NCI-H226 (cell line): ENCODE measurements at places on chromosomes 2 and 18.

GRCh38 chr18:11740461-11740860, 51.4 kb downstream of the GNAL start:
- no peak for DNase-seq

DNA sequence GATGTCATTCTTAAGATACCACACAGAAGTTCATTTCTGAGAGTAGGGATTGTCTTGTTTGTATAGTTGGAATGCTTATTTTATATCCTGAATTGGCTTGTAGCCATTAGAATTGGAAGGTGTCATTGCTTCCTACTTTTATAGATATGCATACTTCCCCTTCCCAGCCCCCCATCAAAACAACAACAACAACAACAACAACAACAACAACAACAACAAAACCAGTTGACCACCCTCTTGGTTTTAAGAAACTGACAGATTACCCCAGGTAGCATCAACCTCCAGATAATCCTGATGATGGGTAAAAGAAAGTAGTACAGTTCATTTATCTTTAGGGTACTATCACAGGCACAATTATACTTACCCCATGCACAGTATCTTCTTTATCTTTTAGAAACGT, 20.0 kb downstream of the PHLPP1 start:
- no peak for DNase-seq

DNA sequence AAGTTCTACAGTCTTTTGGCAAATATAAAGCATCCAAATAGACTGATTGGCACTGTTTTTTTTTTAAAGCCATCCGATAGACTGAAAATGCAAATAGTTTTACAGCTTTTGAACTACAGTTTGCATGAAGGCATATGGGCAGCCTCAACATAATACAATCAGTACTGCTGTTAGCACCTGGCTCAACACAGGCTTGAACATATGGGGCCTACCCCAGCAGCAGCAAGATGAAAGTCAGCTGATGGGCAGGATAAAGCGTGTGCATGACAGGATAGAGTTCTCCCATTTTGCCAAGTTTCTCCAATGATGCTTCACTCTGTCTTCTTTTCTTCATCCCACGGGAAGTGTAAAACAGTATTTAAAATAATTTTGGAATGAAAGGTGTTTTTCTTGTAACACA, 1.3 kb upstream of the AKAIN1 start:
- no peak for DNase-seq

DNA sequence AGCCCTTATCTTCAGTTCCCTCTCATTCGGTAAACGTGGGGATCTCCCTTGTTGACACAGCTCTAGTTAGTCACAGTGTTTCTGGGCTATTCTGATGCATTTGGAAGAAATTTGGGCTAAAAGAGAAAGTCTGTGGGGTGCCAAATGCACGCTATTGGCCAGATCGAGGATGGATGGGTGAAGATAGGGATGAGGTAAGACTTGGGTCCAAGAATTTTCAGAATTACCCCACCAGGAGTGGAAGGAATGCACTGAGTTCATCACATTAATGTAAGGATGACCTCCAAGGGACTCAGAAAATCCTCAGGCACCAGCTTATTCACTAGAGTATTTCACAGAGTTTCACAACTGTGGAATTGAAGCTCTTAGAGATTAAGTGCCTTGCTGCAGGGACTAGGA, 49.3 kb downstream of the NRP2 start:
- DNase-seq, result peak; percentile 72

- DNase-seq, result peak; percentile 31
Observed at GRCh38 chr18:66560094-66560493, 43.8 kb downstream of the CDH19 start.

DNA sequence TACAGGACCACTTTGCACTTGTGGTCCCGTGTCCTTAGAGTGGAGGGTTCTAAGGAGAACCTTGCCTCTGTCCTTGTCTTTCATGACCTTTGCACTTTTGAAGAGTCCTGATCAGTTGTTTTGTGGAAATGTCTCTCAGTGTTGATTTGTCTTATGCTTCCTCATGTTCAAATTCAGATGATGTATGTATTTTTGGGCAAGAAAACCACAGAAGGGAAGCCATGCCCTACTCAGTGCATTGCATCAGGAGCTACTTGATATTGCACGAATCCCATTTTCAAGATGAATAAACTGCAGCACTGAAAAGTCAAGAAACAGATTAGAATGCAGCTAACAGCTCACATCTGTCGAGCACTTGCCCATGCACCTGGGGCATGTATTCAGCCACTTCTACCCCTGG, 152.2 kb downstream of the INHBB start:
- DNase-seq, result no peak

- no peak for DNase-seq
Observed at GRCh38 chr2:175449616-175450015, 268.1 kb upstream of the ATP5MC3 start.

GRCh38 chr2:31187166-31187565, 30.1 kb downstream of the CAPN14 start:
- no peak for DNase-seq

DNA sequence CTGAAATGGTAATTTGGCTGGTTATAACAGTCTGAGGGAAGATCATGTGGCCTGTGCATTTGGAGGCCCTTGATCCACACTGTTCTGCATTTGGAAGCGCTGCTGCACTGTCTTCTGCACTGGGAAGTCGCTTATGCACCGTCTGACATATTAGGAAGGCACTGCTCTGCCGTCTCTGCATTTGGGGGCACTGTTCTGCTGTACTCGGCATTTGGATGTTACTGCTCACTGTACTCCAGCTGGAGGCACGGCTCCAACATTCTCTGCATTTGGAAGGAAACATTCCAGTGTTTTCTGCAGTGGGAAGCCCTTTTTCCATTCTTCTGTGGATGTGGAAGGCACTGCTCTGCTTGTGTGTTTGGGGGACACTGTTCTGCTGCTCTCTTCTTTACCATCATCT, 9.6 kb upstream of the PROM2 start:
- DNase-seq, result no peak

- no peak for DNase-seq
Observed at GRCh38 chr2:216289470-216289869, 82.8 kb downstream of the MARCHF4 start.

- peak; percentile 68 for DNase-seq
Observed at GRCh38 chr18:53796040-53796729, 428.3 kb downstream of the MBD2 start.

DNA sequence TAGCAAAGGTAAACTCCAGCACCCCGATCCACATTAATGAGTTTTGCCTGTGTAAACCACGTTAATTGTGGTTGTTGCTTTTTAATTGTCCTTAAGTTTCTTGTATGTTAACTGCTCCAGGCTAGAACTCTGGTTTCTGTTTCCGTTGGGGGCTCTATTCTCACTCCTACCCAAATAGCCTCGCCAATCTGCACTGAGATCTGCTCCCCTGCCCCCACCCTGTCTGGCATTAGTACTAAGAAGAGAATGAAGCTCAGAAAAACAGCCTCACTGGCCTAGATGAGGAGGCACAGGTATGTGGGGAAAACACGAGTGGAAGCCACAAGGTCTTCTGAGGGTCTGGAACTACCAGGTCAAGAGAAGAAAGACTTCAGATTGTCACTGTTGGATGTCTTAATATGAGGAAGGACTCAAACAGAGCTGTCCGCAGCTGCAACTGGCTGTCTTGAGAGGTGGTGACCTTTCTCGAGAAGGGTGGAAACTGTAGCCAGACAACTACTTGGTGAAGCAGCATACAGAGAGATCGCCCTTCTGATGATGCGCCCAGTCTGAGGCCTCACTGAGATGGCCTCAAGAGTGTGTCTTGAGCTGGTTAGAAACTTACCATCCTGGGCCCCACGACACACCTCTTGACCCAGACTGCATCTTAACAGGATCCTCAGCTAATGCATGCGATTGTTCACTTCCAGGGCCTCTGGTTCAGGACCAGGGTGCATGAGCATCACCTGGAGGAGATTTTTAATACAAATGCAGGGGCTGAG, 73.1 kb downstream of the TGOLN2 start:
- DNase-seq, result no peak

GRCh38 chr18:79595876-79596374, 83.7 kb upstream of the CTDP1 start:
- DNase-seq, result no peak

- DNase-seq, result no peak
Observed at GRCh38 chr2:235416858-235417499, 76.9 kb upstream of the AGAP1 start.

GRCh38 chr2:69340101-69340775, 46.8 kb downstream of the GFPT1 start:
- DNase-seq, result no peak

GRCh38 chr2:26235089-26235488, 9.3 kb downstream of the HADHA start:
- no peak for DNase-seq

GRCh38 chr2:67994716-67995115, 68.1 kb downstream of the C1D start:
- DNase-seq, result no peak

DNA sequence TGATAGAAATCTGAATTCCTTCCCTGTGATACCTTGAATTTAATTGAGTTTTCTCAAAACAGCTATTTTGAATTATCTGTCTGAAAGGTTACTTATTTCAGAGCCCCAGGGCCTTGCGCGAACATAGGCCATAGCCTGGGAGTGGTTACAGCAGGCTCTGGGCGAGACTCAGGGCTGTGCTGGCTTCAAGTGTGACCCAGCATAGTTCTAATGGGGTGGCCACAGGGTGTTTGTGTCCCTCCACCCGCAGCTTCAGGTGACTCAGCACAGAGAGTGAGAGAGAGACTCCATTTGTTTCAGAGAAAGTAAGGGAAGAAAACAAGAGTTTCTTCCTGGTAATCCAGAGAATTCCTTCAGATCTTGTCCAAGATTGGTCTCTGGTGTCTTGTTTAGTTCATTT, 137.9 kb upstream of the POU3F3 start:
- no peak for DNase-seq

- no peak for DNase-seq
Observed at GRCh38 chr2:58476556-58476955, 235.4 kb upstream of the FANCL start.

DNA sequence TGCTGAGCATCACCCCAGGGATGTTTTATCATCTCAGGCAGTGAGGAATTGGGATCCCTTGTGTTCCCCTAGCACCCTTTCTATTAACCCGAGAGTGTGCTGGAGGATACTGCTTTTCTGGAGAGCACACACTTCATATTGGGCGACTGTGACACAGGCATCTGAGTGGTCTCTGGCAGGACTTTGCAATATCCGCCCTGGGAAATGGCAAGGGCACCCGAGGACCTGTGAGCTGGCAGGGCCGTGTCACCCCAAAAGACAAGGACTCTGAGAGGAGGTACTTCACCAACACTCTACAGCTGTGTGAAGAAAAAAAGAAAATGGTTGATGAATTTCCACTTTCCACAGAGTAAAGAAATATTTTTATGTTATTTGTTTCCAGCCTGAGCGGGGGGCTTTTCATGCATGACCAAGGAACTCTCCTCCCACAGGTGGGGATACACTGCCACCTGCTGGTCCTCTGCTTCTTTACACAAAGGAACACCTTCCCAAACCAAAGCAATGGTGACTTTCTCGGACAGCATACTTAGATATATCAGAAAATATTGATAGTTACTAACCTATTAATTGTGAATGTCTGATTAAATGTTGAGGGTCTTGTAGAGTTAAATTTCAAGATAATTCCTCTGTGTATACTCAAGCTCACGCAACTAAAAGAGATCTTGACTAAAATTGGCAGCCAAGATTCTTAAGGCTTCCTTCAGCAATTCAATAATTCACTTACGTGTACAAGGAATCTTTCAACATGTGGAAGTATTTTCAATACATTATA, 45.9 kb upstream of the REG3G start:
- no peak for DNase-seq

DNA sequence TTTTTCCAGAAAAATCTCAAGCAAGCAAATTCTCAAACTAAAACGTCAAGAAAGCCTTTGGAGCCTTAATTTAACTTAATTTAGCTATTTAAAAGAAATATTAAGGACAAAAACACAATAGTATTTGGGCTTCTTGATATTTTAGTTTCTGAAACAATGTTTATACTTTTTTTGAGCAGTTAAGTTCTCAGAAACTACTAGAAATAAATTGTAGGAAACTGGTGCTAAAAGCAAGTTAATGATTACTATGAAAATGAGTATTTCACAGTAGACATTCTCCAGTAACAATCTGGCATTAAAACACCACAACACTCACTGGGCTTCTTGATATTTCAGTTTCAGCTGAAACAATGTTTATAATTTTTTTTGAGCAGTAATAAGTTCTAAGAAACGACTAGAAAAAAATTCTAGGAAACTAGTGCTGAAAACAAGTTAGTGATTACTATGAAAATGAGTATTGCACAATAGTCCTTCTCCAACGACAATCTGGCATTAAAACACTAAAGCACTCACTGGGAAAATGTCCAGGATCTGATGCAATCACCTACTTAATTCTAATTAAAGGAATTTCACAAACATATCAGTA, 45.1 kb downstream of the TRAK2 start:
- DNase-seq, result no peak

GRCh38 chr18:49655266-49656072, 93.6 kb downstream of the LIPG start:
- DNase-seq, result no peak

- no peak for DNase-seq
Observed at GRCh38 chr2:193187816-193188215, 993.1 kb upstream of the TMEFF2 start.

DNA sequence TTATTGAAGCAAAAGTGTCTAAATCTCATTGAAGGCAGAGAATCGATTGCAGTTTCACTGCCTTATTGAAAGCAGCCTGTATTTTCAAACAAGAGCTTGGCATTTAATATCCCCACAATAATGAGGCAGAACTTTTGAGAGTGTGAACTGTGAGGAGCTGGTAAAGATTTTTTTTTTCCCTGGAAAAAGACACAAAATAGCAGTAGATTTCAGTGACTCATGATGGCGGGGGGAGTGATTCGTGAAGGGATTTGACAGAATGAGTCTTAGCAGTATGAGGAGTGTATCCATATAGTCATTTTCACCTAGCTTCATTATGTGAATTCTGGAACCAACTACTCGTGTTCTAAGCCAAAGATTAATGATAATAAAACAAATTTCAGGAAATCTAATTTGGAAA, 242.9 kb downstream of the ARL6IP6 start:
- DNase-seq, result no peak

GRCh38 chr2:65128297-65129190, 1.4 kb downstream of the RAB1A start:
- DNase-seq, result no peak

- no peak for DNase-seq
Observed at GRCh38 chr2:1321321-1321720, 91.9 kb upstream of the TPO start.

- no peak for DNase-seq
Observed at GRCh38 chr2:55012672-55013484, 37.4 kb downstream of the RTN4 start.

- DNase-seq, result no peak
Observed at GRCh38 chr2:185771396-185771795, 32.8 kb downstream of the FSIP2 start.

GRCh38 chr18:74139888-74140287, 7.7 kb downstream of the FBXO15 start:
- DNase-seq, result no peak

DNA sequence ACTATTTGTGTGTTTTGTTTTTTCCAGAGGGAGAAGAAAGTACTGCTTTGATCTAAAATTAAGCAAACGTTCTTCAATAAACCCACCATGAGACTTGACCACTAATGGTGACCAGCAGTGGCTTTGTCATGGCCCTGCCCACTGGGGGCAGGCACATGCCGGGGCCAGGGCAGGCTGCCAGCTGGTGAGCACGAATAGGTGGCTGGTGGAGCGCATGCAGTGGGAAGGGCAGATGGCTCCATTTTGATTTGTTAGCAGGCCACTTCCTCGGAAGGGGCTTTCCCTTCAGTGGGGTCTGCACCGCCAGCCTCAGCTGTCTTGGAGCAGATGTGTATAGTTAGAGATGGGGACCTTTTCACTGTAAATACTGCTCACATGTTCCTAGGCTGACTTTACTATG, 277.1 kb downstream of the SOX11 start:
- no peak for DNase-seq

- no peak for DNase-seq
Observed at GRCh38 chr2:148362144-148362796, 282.3 kb upstream of the EPC2 start.
